Activated T-helper 2 cell treated with anti-CD3 and anti-CD28 coated beads, Interferon-gamma antibody, Interleukin-2, Interleukin-4, amounts not matched to agents 10 μg/mL and 5 μg/mL and 100 μg/mL, durations not matched to agents 14 hours and 24 hours and 36 hours (primary cell): ENCODE measurements at places on chromosomes 7 and 10. TPM values are rescaled to one million over a fixed set of nuclear protein-coding genes. Genes with fewer than 3 reads are reported as not detected.

GRCh38 chr7:131197920-131198615, 129.6 kb upstream of the MKLN1 start:
- DNase-seq = no peak

- no peak for DNase-seq
These were observed 38.2 kb downstream of the STK32C start for GRCh38 chr10:132269266-132270230.

DNA sequence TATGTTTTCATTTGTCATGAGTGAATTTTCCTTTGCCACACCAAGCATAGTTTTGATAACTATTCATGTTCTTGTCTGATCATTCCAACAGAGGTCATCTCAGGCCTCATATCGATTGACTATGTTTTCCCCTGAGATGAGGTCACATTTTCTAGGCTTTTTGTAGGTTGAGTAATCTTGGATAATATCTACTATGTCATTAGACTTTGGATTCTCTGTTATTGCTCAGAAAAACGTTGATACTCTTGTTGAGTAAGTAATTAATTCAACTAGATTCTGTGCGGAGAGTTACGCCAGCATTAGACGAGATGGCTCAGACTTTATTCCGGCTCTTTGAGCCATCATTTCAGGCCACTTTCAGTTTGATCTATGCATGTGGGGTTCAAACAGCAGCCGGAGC, 57.7 kb downstream of the KLF6 start:
- no peak for DNase-seq

DNA sequence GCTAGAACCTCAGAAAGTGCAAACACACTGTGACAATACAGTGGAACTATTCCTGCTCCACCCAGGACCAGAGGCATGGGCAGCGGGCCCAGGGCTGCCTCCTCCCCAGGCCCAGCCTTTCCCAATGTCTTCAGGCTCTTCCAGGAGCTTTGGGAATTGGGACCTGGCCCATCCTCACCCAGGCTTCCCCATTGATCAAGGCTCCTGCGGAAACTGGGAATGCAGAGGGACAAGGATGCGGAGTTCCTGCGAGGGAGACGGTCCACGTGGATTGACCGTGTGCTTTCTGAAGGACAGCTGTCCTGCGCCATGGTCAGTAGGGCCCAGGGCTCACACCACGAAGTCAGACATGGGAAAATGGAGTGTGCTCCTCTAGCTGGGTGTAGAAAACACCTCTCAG, 56.6 kb downstream of the CSGALNACT2 start:
- no peak for DNase-seq

DNA sequence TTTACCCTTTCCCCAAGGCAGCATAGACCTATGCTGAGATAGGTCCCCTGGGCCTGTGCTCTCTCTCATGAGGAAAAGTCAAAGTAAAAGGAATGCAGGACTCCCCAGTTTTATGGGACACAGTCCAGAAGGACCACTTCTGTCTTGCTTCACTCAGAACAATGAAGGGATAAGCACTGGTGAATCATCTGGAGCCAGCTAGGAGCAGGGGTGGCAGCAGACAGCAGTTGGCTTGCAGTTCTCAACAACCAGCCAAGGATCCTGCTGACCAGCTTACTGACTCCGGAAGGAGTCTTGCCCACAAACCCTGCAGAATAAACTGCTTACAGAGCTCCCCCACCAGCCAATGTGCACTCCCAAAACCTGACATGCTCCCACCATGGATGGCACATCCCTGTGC, 152.1 kb upstream of the GHITM start:
- DNase-seq = no peak

DNA sequence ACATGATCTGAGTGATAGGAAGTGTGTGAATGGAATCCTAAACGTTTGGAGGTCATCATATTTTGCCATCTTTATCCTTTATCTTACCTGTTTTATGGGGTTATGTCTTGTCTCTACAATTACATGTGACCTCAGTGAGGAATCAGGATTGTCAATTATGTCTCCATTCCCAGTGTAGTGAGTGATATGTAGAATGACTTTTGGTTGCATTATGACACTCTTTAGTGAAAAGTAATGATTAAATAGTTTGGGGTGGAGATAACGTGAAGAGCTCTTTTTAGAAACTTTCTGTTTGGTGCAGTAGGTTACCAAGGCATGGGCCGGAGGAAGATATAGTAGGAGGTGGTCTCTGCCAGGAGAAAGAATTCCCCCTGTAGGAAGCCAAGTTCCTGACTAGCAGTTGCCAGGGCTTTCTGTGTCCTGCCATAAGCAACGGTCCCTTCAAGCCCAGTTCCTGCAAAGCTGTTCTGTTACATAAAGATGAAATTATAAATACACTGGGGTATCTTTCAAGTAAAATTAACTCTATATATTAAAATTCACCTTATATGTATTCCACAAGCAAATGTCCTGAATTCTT, 228.2 kb downstream of the NSUN6 start:
- DNase-seq = no peak

GRCh38 chr10:15158972-15159371, 9.5 kb downstream of the NMT2 start:
- DNase-seq = no peak

DNA sequence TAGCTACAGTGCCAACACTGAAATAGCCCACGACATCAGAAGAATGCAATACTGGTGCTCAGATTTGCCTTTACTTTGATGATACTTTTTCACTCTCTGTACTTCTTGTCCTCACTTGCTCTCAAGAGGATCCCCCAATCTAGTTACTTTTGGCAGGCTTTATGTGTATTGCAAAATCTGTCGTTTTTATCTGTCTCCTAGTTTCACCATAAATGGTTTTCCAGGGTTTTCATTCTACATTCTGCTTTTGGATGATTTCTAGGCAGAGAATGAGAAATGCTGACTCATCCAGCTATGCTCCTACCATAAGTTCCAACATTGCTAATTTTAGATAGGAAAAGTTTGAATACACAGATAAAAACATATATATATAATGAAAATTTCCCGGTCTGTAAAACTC, 659.5 kb upstream of the NRG3 start:
- no peak for DNase-seq

GRCh38 chr10:46555713-46556514, 544 bp downstream of the GPRIN2 start:
- peak; percentile 8 for DNase-seq

DNA sequence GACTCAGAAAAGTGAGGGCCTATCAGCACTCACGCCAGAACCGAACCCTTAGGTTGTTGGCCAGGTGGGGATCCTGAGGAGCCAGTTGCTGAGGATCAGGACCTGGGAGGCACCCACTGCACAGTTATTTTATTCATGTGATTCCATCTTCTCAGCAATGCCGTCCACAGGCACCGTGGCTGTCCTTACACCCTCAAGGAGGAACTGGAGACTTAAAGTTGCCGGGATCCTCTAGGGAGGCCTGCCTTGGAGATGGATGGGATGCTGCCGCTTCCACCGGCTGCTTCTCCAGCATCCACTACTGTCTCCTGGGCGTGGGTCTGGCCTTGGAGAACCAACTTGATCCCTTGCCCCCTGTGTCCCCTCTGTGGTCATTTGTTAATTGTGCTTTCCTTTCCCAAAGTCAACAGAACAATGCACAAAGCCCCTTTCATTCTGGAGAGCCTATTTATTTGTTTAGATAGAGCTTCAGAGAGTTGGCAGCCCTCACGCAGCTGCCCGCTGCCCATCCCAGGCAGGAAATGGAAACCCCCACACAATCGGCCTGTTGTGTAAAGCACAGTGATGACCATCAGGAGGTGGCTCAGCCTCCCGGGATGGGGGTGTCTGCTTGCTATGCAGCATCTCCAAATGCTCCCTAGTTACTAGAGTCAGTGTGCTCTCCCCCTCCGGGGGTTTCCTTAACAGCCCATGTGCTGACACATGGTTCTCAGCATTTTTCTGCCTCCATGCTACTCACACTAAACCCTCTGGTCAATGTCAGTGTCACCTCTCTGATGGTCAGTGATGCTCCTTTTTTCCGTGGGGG, 52.9 kb upstream of the IGFBP3 start:
- DNase-seq = no peak

DNA sequence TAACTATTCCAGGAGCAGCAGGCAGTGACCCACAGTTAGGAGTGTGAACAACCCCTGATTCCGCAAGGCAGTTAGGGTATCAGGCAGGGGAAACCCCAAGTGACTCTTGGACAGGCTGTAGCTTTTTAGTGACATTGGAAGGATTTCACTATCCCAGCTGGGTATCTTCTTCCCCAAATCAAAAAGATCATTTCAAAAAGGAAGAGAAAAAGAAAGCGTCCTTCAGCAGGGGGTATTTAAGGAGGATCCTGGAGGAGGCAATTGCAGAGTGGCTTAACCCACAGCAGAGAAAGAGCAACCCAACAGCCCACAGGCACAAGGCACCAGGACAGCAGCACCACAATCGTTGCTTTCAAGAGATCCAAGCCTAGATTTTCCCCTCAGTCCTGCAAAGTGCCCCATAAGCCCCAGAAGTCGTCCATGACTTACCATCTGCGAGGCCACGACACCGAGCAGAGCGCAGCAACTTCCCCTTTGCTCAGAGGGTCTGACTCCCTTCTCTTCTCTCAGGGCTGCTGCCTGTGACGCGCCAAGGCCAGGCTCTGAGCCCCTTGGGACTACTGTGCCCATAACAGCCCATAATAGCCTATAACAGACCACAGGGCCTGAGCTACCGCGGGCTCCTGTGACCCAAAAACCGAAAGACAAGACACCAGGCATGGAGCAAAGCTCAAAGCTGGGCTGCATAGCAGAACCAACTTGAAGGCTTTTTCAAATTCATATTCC, 19.8 kb downstream of the PIK3AP1 start:
- no peak for DNase-seq

- no peak for DNase-seq
These were observed 8.0 kb upstream of the BEND7 start for GRCh38 chr10:13536674-13537366.

DNA sequence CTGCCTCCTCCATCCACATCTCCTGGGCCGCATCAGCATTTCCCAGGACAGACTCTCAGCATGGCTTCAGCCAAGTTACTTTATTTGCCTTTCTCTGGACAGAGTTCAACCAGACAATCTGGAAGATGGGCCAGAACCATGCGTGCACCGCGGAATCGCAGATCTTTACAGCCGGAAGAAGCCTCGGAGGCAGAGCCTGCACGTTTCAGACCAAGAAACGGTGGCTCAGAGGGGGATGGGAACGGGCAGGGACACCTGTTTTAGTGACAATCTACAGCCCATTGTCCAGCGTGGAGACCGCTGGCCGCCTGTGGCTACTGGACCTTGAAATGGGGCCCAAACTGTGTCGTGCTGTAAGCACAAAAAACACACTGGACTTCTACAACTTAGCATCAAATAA, 3.5 kb downstream of the VIPR2 start:
- DNase-seq = no peak

DNA sequence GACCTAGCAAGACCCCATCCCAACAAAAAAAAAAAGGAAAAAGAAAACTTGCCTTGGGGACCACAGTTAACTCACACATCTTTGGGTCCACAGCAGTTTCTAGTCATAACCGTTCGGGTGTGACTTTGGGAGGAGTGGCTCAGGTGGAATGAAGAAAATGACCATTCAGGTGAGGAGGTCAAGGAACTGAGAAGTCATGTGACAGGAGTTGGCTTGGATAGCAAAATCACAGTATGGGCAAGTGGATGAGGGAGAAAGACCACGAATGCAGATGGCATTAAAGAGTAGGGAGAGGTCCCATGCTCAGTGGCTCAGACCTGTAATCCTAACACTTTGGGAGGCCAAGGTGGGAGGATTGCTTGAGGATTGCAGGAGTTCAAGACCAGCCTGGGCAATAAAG, 17.1 kb upstream of the CNOT4 start:
- DNase-seq = no peak

- no peak for DNase-seq
These were observed 133.4 kb downstream of the MACC1 start for GRCh38 chr7:20083781-20084180.

- DNase-seq = no peak
These were observed 30.3 kb downstream of the OAT start for GRCh38 chr10:124388476-124388822.

GRCh38 chr10:123883673-123884320, 7.8 kb downstream of the CPXM2 start:
- no peak for DNase-seq

DNA sequence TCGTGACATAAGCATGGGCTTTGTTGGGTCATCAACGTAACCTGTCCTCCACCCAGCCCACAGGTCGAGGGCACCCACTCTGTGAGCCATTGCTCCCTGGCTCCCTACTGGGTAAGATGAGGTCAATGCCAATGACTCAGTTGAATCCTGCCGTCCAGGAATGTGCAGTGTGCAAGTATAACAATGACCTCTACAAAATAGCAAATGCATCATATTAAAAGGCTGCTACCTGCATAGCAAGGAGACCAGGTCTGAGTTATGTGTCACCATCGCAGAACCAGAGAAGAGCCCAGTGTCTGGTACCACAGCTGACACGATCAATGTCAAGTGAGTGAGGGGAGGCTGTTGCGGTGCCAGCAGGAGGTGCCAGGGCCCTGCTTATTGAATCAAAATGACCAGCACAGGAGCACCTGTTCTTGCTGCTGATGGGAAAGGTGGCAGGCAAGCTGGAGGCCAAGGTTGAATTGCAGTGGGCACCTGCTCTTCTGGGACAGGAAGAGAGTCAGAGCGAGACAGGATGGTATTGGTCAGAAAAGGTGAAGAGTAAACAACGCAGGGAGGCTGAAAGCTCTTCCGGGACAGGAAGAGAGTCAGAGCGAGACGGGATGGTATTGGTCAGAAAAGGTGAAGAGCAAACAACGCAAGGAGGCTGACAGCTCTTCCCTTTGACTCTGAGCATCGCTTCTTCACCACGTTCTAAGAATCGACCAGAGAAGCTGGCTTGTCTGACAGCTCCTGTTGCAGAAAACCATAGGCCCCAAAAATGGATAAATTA, 108.7 kb upstream of the ADAM12 start:
- DNase-seq = no peak

GRCh38 chr10:89637113-89637512, 7.9 kb downstream of the PANK1 start:
- DNase-seq = no peak

- DNase-seq = no peak
These were observed 107.3 kb upstream of the TMEM72 start for GRCh38 chr10:44803862-44804261.

GRCh38 chr10:86229811-86230556, 136.6 kb downstream of the GRID1 start:
- no peak for DNase-seq

- DNase-seq = no peak
These were observed 3.7 kb upstream of the MAPK8 start for GRCh38 chr10:48302515-48303476.

Gene LBX1
- total RNA-seq = not detected in 2 replicates

Gene TBX20
- total RNA-seq = 0.11 and 0.39 TPM in 2 replicates

Gene TMEM270
- not detected in 2 replicates for total RNA-seq

Gene MICU1
- total RNA-seq = 30.0 and 30.7 TPM in 2 replicates

Gene HECW1
- total RNA-seq = not detected in 2 replicates

Gene CALHM3
- total RNA-seq = not detected in 2 replicates

Gene NUPR2
- not detected in 2 replicates for total RNA-seq
